ENCODE measurements at places on chromosomes 3 and 15.

- DNase-seq, result no peak
These were observed 14.2 kb upstream of the MB21D2 start for GRCh38 chr3:192931825-192932224.

- no peak for DNase-seq
These were observed 23.8 kb downstream of the FEM1B start for GRCh38 chr15:68301301-68301700.

DNA sequence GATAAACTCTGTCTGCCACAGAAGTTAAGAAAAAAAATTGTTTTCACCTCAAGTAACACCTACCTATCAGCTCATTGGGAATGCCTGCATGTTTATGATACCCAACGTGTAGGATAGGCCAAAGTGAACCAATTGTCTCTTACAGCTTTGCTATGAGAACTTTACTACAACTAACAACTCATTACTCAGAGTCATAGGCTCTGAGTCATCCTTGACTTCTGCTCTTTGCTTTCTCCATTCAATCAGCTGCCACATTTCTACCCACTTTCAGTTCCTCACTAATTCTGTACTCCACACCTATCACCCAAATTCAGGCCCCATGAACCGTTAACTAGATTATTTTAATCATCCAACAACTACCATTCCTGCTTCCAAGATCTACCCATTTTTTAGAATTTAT, 843.9 kb downstream of the TUSC7 start:
- DNase-seq, result no peak

DNA sequence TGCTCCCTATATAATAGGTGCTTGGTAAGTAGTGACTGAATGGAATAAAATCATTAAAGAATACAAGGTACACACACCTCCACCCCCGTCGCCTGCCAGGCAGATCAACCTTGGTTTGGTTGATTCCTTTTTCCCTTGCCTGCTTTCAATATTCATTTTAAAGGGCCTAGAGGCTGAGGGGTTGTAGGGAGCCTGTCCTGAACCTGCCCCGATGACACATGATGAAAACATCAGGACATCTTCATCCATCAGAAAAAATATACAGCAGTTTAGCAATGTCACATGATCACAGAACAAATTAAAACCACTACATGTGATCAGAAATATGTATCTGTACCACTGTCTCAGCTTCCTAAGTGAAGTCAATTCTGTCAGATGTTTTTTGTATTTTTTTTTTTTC, 588.9 kb downstream of the FOXP1 start:
- no peak for DNase-seq

DNA sequence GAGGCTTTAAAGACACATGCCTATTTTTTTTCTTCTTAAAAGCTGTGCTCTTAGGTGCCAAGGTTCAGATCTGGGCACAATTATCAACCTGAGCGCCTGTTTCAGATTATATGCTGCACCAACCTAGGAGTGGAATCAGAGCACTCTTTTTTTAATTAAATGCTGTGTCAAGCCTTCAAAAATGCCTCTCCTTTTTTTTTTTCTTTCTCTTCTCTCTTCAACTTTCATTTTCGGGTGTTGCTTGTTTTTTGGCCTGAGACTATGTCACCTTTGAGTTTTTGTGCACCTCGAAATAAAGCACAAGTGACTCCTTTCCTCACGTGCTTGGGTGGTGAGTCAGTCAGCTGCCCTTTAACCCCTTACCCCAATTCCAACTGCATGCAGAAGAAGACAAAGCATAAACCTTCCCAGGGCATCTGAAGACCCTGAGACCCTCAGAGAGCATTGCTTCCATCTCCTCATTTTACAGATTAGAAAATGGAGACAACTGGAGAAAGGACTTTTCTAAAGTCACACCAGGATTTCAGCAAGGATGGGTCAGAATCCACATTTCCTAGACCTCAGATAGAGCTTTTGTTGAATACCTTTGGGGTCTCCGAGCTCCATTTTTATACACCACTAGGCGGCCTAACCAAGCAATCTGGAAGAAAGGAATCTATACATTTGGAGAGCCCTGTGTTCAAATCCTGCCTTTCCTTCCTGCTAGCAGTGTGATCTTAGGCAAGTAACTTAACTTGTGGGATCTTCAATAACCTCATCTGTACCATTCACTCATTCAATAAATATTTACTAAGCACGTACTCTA, 631 bp upstream of the PRICKLE2 start:
- no peak for DNase-seq

- DNase-seq, result no peak
These were observed 15.8 kb downstream of the TP63 start for GRCh38 chr3:189646853-189647542.

DNA sequence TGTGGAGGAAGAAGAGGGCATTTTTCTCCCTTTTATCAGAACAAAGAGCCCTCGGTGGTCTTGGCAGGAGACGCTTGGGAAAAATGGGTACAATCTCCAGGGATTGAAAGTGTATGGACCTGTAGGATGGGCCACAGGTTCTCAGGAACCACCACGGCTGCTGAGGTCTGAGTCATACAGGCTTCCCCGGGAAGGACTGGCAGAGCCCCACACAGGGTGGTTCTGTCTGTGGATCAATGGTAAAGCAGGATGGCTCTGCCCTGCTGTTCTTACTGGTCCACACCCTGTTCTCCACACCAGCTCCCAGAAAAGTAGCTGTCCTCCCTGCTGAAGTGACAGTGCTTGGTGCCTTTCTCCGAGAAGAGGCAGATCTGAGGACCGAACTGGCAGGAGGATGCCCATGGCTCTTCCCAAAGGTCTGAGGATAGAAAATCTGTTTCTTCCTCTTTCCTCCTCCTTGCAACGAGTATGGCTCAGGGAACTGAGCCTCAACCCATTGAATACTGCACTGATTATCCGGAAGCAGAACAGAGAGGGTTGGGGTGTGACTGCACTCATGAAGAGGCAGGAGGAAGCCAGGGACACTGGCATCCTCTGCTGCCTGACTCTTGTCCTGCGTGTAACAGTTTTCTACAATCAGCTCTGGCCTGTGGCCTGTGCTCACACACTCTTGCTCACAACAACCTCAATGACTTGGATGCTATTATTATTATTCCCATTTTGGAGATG, 39.0 kb downstream of the KIF9 start:
- DNase-seq, result no peak

DNA sequence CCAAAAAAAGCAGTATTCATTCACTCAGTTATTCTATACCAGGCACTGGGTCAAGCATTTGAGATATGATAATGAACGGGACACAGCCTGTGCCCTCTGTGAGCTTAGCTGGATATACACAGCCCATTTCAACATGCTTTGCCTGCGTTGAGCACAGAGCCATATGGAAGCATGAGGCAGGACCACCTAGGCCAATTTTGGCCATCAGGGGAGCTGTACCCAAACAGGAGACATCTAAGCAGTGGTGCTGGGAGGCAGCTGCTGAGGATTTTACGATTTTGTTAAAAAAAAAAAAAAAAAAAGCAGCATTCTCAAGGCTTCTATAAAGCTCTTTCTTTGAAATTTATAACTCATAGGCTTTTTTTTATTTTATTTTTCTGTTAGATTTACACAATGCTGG, 87.2 kb upstream of the SLC2A2 start:
- no peak for DNase-seq
